ENCODE measurements at places on chromosomes 1 and 21. TPM values are rescaled to one million over a fixed set of nuclear protein-coding genes. Genes with fewer than 3 reads are reported as not detected.

DNA sequence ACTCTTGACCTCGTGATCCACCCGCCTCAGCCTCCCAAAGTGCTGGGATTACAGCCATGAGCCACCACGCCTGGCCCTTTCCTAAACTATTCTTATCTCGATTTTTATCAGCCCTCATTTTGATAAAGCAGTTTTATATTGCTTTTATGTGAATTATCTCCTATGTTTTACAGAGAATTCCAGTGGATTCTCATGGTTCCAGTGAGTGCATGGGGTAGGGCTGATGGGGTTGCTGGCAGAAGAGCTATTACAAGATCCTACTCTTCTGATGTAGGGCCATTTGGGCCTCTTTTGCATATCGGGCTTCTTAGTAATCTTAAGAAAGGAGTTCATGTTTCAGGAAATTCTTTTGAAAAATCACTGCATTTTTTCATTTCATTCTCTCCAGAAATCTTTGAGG, 187.6 kb downstream of the PBX1 start:
- no peak for DNase-seq

GRCh38 chr1:29256979-29257804, 20.9 kb downstream of the PTPRU start:
- DNase-seq = no peak

DNA sequence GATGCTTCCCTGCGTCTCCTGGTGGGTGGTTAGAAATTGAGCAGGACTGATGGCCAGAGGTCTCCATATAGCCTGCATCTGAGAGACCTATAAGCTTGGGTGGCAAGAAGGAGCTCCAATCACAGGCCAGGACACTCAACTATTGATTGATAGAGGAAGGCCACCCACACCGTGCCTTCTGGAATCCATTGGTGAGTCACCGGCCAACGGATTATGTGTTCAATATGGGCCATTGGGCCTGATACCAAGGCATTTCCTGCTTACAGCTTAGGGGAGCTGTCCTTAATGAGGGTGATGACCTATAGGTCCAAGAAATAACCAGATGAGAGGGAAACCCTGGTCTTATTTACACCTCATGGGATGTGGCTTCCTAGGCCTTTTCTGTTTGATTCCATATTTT, 115.1 kb downstream of the PLPP3 start:
- DNase-seq = no peak

- DNase-seq = no peak
These were observed 175.3 kb downstream of the GALNT2 start for GRCh38 chr1:230242326-230242725.

GRCh38 chr1:201505503-201505890, 1.4 kb downstream of the CSRP1 start:
- DNase-seq = no peak

- no peak for DNase-seq
These were observed 118.0 kb upstream of the PAXBP1 start for GRCh38 chr21:32889596-32889995.

DNA sequence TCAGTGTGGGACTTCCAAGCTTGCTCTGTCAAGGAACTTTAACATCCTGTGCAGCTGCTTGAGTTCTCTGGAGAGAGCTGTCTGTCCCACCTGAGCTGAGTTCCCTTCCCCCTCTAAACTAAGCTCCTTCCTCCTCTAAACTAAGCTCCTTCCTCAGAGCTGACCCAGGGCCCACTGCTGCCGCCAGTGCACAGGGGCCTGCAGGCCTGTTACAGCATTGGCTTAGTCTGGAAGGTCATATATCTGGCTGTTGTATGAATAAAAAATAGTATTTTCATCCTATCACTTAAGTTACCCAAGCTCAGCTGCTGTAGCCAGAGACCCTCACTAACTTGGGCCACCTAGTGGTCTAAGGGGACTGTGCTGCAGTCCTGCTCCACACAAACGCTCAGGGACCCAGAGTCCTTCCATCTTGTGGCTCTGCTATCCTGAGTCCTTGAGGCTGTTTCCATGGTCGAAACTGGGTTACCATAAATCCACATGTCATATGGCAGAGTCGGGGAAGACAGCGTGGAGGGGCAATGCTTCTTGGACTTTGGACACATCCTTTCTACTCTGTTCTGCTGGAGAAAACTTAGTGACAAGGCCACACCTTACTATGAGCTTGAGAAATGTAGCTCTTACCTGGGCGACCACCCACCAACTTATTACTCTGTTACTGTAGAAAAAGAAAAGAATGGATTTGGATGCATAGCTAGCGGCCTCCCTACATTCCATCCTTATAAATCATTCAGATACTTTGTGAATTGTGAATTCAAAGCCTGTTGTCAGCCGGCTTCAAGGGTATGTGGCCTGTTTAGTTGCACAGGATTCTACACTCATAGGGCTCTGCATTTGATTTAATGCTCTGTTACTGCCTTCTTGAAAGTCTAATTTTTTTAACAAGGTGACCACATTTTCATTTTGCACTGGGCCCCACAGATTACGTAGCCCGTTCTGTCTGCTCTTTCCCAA, 71.4 kb upstream of the GCLM start:
- DNase-seq = no peak

GRCh38 chr1:164470996-164471395, 88.0 kb upstream of the PBX1 start:
- no peak for DNase-seq

- no peak for DNase-seq
These were observed 34.2 kb upstream of the C1QA start for GRCh38 chr1:22602060-22602740.

DNA sequence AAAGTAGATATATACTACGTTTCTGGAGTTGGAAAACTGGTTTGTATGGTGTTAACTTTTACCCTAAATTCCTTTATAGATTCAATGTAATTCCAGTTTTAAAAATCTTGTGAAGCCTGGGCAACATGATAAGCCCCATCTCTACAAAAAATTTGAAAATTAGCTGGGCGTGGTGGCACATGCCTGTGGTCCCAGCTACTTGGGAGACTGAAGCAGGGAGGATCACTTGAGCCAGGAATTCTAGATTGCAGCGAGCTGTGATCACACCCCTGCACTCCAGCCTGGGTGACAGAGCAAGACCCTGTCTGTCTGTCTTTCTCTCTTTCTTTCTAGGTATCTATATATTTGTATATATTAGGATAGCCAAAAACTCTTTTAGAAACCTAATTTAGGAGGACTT, 141.9 kb downstream of the CLEC20A start:
- DNase-seq = no peak

- DNase-seq = no peak
These were observed 383.3 kb downstream of the RRAGC start for GRCh38 chr1:38476111-38476849.

DNA sequence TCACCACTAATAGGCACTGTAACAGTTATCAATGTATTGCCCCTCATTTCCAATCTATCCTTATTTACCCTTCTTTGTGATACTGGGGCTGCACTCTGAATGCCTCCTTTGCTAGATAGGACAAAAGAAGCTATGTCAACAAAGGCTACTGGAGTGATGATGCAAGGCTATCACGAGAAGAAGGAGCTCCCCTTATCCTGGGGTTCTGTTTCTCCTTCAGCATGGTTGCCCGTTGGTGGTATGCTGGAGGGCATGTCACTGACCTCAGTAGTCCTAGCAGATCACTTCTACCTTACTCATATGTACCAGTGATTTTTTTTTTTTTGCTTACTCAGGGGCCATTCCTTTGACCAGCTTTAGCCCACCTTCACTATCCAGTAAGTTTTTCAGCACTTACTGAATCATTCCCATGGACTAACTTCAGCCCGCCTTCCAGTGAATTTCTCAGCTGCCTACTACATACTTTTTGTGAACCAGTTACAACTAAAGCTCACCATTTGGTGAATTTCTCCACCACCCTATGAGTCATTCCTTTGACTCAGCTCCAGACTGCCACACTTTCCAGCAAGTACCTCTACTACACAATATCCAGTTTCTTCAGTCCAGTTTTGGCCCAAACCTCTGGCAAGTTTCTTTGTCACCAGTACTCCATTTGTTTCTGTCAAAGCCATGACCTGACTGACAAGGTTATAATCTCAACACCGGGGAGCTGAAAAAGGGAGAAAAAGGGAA, 944.5 kb downstream of the KCNT2 start:
- DNase-seq = no peak

DNA sequence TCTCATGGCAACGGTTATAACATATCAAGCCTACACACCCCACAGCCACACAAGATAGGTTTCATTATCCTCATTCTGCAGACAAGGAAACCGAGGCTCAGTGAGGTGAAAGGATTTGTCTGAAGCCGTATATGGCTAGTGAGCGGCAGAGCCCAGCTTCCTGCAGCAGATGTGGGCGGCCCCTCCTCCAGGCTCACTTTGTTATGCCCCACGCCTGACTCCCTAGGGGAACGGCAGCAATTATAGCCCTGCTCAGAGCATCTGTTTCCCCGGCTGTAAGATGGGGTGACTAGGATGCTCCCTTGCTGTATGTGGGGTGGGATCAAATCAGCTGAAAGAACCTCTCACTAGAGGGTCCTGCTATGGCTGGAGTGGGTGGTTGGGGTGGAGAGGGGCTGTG, 22.1 kb downstream of the GRHL3 start:
- DNase-seq = no peak

- no peak for DNase-seq
These were observed 38.5 kb upstream of the USP1 start for GRCh38 chr1:62398377-62398776.

GRCh38 chr1:36321119-36321951, 2.1 kb downstream of the EVA1B start:
- DNase-seq = no peak

- DNase-seq = no peak
These were observed 55.4 kb downstream of the SGIP1 start for GRCh38 chr1:66589326-66589725.

DNA sequence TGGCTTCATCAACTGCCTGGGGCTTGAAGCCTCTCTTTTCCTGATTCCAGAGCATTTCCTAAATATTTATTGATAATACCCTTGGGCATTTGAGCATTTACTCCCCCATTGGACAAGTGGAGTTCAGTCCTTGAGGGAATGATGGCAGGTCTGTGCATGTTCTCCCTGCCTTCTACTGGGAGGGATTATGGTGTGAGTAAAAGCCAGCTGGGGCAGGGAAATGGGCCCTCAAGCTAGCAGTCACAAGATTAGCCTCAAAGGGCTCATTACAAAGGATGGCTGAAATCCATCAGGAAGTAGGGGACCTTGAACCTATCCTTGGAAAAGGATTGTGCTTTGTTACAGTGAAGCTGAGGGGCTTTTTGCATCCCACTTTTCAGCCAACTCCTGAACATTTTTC, 24.2 kb upstream of the OSBPL9 start:
- DNase-seq = no peak

DNA sequence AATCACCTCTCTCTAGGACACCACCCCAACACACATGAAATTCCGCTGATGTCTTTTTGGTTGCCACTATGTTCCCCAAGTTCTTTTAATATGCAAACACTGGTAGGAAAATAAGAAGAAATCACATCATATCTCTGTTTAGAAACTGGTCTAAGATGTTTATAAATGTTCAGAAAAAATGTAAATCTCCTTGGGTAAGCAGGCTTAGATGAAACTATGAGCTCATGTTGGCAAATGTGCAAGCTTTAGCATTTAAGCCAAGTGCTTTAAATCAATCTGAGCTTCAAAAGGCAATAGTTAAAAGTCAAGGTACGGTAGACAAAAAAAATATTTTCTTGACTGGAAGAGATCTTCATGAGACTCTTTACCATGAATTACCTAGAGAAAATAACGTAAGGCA, 25.2 kb upstream of the SLAMF9 start:
- no peak for DNase-seq

- no peak for DNase-seq
These were observed 23.8 kb downstream of the AJAP1 start for GRCh38 chr1:4678066-4678717.

The ODF2L gene
- 12.9 TPM for total RNA-seq

The SH2D2A gene
- total RNA-seq = 4.3 TPM

The SLC25A34 gene
- 1.3 TPM for total RNA-seq

The MATN1 gene
- total RNA-seq = 2.7 TPM

The NHLH1 gene
- total RNA-seq = not detected
